Activated T-helper 1 cell treated with Interleukin-2 at 50 U/mL for 16 hours (primary cell): ENCODE measurements at places on chromosomes 6 and 20.

DNA sequence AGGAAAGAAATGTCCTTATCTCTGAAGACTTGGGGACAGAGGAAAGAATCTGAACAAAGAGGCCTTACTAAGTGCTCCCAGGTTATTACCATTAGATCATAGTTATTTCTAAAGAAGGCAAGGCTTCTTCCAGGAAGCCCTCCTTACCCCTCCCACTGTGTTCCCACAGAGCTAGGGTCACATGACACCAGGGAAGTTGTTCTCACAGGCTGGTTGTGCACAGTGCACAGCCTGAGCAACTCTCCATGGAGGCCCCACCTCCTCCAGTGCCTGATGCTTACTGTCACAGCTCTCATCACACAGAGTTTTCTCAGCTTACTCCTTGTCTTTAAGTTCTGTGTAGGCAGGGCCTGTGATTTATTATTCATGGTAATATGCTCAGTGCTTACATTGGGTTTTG, 68.9 kb upstream of the SCGN start:
- no peak for DNase-seq

DNA sequence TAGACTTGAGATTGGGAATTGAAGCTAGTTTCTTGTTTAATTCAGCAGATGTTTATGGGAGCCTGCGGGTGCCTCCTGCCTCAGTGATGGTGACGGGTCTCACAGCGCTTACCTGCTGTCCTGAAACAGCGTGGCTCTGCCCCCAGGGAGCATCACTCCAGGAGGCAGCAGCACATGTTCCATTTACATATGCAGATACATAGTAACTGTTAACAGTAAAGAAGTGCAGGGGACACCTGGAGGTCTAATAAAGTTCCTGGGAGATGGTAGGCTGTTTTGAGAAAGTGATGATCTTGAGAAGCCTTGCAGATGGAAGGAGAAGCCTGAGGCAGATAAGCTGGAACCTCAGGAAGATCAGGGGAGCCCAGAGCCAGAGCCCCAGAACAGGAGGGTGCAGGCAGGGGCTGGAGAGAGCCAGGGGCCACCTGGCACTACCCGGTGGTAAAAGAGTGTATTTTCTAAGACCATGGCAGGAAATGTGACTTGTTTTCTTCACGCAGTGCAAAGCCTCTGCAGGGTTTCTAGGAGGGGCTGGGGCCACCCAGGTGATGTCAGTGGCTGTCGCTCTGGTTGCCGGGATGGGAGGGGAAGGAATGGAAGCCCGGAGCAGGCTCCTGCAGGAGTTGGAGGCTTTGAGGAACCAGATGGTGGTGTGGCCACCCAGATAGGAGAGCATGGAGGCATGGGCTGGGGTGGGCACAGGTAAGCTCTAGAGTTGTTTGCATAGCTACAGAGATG, 24.2 kb upstream of the KIF25 start:
- DNase-seq = no peak

DNA sequence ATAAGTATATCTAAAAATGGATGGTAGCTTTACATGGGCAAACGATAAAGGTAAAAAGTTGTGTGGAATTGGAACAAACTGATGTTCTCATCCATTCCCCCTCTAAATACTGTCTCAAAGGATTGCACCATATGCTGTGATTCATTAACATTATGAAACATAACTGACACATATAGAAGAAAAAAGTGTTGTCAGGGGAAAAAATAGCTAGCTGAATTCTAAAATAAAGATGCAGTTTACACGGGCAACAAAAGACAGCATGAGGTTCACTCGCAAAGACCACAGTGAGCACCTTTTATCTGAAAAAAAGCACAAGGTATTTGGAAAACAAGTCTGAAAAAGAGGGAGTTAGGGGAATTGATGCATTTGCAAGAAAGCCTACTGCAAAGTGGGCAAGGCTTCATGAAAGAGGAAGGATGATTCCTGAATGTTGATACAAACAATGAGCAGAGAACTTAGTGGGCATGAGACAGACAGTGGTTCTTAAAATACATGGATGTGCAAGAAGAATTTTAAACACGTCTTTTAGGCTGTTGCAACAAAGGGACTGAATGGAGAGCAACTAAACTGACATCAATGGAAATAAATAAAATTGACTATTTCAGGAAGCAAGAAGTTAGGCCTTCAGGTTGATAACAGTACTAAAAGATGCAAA, 280.9 kb downstream of the KIF16B start:
- DNase-seq = no peak

DNA sequence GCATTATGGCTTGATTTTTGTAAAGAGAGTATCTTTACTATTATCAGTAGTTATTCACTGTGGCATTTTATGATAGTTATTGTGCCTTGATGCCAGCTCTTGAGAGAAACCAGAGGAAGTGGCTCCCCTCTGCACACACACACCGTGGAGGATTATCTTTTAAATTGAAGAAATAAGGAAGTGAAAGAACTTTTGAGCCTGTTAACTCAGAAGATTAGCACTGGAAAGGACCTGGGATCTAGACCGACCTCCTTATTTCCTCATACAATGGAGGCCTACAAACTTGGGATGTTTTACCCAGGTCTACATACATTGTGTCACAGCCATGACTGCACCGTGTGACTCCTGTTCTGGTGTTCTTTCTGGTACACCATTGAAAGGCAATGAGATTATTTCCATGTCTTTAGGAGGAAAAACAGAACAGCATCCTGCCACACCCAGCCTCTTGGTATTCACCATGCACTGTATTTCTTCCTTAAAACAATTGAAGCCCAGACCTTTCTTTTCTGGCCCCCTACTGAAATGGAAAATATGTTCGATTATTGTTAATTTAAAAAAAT, 40.6 kb downstream of the HECA start:
- DNase-seq = no peak

DNA sequence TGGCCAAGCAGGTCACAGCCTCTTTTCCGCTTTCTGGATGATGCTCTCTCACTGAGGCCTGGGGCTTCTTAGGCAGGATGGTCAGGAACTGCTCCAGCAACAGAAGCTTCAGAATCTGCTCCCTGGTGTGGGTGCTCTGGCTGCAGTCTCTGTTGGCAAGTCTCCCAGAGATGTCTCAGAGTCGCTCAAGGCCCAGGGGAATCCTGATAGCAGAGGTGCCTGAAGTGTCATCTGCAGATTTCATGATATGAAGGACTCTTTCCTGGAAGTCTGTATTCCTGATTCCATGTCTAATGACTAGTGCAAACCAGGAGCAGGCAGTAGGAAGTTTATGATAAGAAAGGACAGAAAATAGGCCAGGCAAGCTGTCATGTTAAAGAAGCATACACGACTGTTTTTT, 20.3 kb downstream of the ZSCAN31 start:
- no peak for DNase-seq

DNA sequence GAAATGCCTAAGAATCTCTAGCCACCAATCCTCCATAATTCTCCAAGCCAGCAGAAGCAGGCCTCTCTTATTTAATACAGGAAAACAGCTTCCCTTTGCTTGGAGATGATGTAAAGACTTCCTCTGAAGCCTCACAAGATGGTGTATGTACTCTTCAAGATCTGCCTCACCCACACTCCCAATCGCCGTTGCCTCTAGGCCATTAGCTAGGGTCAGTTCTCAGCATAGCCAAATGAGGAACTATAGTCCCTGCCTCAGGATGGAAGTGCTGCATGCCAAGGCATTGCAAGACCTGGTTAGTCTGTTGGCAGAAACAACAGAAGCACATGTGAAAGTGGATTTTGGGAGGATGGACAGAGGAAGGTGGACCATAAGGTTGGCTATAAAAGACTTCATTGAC, 139.1 kb downstream of the SCML4 start:
- DNase-seq = no peak

GRCh38 chr6:163415620-163416556, 1.4 kb downstream of the QKI start:
- no peak for DNase-seq

- DNase-seq = no peak
These were observed 91.8 kb downstream of the PLEKHG1 start for GRCh38 chr6:150691463-150691862.

DNA sequence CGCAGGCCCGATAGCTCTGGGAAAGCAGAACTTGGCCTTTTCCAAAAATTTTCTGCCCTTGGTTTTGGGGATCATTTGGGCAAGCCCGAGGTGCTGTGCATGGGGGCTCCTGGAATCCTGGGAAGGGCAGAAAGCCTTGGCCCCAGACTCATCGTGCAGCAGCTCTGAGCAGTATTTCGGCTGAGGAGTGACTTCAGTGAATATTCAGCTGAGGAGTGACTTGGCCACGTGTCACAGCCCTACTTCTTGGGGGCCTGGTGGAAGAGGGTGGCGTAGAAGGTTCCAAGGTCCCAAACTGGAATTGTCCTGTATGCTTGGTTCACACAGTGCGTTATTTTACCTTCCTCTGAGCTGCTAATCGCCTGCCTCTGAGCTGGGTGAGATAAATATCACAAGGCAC, 1.1 kb upstream of the BMP2 start:
- DNase-seq = no peak

DNA sequence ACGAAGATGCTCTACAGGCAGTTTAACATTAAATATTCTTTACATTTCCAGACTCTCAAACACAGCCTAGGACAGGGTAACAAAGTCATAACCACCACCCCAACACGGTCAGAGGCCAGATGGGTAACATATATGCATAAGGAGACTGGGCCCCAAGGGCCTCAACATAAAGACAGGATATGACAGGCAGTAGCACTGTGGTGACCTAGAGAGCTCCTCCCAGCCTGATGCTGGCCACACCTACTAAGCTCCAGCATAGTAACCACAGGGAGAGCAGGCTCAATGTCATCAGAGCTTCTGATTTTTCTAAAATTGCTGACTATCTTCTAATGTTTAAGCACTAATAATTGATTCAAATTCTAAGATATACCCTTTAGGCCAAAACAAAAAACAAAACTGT, 21.7 kb downstream of the SMLR1 start:
- DNase-seq = no peak

DNA sequence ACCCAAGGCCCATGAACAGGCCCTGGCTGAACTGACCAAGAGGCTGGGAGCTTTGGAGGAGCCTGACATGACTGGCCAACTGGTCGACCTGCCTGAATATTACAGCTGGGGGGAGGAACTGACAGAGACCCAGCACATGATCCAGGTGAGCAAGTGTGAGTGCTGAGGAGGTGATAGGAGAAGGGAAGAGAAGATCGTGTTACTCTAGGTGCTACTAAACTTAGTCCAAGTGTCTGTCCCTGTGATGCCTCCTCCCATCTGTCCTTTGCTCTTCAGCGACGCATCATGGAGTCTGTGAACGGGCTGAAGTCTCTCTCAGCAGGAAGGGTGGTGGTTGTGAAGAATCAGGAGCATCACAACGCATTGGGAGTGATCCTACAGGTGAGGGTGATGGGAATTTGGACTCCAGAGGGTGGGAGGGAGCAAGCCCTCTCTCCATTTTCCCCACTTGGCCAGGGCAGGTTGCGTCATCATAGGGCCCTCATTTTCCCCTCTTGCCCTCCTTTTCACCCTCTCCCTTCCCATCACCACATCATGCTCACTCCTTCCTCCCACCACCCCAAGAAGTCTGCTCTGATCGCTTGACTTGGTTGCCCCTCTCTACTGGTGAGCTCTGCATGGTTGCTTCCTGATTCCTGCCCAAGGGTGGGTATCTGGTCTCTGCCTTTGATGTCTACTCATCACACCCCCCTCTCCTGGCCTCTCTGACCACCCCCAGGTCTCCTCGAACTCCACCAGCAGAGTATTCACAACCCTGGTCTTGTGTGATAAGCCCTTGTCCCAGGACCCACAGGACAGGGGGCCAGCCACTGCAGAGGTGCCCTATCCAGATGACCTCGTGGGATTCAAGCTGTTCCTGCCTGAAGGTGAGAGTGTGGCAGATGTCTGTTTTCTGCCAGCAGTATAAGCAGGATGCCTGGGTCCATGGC, 4.7 kb downstream of the DXO start:
- no peak for DNase-seq

DNA sequence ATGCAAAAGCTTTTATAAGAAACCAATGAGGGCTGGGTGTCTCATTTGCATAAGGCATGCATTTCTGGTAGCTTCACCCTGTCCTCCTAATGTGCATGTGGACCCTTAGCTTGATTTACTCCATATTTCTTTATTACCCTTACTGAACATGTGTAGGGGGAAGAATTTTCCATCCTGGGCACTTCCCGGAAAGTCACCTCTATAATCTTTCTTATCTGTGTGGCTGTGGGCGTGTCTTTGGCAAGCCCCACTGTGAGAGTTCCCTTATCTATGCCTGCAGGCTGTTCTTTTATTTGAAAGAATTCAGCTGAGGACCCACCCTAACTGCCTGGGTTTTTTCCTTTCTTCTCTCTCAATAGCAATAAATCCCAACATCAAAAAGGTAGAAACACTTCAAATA, 627.8 kb downstream of the DOK5 start:
- no peak for DNase-seq

DNA sequence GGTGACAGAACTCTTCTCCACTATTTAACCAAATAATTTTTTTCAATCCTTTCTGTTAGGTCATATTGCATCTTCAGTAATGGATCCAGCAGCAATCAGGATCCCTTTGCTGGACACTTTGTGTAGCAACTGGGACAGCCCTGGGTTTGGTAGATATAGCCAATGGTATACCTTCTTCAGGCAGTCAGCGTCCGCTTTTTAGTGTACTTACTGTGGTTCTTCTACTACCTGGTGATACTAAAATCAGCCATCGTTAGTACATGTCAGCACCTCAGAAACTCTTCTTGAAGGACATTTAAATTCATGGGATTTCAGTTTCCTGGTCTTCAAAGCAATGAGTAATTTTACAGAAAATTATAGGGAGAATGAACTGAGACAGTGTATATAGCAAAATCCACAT, 93.5 kb downstream of the ADGRG6 start:
- no peak for DNase-seq

- DNase-seq = no peak
These were observed 85.4 kb upstream of the HCRTR2 start for GRCh38 chr6:55088902-55089301.

DNA sequence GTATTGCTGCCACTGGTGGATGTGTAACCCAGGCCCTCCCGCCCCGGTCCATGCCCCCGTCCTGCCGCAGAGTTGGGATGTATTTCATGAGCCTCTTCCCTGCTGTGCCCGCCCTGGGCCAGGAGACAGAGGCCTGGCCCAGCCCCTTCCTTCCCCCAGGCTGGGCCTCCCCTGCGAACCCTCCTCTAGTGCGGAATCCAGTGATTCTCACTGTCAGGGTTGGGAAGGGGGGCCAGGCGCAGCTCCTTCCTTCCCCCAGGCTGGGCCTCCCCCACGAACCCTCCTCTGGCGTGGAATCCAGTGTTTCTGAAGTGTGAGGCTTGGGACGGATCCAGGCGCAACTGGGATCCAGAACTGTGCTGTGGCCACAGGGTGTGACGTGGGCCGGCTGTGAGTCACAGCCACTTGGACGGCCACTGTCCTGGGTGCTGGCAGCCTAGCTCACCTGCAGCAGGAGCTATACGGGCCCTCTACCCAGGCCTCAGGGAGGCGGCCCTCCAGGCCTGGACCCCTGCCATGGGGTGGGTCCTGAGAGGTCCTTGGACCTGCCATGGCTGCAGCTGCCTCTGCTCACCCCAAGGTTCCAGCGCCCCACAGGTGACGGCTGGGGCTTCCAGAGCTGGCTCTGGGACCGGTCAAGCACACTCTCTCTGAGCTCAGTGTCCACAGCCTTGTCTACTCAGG, 28.3 kb downstream of the COL20A1 start:
- no peak for DNase-seq

GRCh38 chr20:62755817-62756724, 40.2 kb upstream of the MRGBP start:
- no peak for DNase-seq

- no peak for DNase-seq
These were observed 1.1 kb downstream of the RGS17 start for GRCh38 chr6:153129873-153130514.
